ENCODE measurements at places on chromosomes 11 and 22.

DNA sequence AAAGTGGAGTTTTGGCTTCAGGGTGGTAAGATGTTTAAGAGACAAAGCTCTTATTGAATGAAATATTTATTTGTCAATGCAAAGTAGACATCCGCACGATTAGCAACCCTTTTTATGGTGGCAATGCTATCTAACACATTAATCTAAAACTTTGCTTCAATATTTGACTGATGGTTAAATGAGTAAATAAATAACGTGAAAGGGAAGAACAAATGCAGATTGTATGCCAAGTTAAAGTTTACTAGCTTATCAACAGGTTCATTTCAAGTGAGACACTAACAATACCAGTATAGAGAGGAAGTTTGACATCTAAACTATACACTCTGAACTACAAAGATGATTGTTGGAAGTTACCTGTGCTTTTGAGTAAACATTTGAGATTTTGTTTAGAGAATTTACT lies 50.1 kb downstream of the AASDHPPT start:
- DNase-seq, result no peak

- no peak for DNase-seq
Measured at GRCh38 chr11:98561877-98562395, 458.8 kb upstream of the CNTN5 start.

DNA sequence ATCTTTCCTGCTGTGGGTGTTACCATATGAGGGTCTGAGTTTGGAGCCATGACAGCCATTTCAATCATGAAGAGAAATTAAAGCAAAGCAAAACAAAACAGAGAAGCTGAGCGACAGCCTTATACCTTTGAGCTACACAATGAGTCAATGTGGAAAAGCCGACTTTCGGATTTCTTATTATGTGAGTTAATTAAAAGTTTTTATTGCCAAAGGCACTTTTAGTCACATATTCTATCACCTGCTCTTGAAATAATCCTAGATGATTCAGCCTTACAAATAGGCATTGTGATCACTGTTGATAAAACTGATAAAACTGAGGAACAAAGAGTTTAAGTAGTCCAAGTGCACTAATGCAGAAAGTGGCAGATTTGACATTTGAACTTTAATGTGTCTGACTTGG lies 381.9 kb upstream of the TENM4 start:
- DNase-seq, result no peak

DNA sequence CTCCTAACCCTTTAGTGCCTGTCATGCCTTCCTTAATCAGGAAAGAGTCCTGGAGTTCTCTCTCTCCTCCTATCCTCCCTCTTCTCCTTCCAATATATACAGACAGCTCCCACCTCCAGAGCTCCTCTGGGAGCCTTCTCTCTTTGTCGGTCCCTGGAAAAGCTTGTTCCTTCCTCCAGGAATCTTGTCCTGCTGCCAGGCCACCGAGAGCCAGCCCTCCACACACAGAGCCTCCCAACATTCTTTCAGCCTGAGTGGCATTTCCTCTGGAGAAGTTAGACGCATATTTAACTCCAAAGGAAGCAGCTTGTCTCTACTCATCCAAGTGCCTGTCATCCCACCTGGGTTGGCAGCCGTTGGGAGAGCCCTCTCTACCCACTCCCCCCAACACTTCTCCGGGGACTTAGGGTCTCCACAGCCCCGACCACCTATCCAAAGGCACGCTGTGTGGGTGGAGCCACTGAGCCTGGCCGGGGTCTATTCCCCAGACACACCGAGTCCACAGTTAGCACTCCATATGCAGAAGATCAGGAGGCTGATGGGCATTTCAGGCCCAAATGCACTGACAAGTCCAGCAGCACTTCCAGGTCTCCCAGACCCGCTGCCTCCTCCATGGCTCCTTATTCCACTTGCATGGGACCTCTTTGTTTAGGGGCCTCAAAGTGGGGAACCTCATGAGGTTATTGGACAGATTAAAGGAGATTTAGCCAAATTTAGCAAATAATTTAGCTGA lies 31.1 kb downstream of the DKK3 start:
- DNase-seq, result no peak

DNA sequence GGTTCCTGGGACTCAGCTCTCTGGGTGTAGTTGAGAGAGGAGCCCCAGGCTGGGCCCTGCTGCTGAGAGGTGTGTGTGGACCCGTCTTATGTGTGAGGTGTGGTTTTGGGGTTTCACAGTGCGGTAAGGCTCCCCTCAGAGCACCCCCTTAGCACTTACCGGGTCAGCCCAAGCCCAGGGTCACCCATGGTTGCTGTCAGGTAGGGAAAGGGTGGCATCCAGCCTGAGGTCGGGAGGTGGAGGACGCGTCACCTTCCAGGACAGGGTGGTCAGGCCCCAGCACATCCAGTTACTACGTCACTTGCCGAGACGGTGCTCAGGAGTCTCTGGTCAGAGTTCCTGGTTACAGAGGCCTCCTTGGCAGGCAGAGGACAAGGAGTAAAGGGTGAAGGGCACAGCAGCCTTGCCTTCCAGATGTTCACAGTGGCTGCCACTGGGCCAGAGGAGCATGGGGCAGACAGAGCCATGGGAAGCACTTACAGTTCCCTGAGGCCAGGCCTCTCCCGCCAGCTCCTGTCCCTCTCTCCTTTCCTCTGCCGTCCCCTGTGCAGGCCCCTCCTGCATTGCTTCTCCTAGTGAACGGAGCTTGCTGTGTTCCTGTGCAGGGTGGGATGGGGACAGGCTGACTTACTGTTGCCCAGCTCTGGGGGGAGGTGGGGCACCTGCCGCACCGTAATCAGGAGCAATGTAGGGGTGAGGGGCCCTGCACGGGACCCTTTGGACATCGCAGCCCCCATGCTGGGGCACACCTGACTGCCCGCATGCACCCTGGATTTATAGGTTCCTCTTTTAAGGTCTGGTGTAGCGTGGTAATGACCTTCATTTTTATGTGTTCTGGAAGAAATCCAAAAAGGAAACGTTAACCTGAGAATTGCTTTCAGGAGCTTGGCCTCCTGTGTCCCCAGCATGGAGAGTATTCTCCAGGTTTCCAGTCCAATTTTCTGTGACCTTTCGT lies 285.9 kb downstream of the TBC1D22A start:
- DNase-seq, result no peak

- no peak for DNase-seq
Measured at GRCh38 chr11:62688491-62688890, 839 bp downstream of the LRRN4CL start.

DNA sequence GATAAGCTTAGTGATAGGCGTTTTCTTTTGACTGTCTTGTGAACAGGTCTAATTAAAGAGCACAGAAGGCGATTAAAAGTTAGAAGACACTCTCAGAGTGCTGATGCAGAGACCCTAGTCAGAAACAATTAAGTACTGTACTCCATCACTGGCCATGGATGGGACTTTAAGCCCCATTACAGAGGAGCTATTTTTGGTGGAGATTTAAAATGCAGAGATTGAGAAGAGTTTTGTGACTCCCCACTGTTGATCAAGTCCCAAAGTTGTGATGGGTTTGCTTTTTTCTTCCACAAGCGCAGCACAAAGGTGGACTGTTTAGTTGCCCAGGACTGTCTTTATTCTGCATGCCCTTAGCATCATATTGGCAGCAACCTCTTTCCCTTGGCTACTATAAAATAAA lies 978 bp downstream of the LUZP2 start:
- no peak for DNase-seq

GRCh38 chr22:31239771-31240370 lies 27.8 kb downstream of the LIMK2 start:
- no peak for DNase-seq

DNA sequence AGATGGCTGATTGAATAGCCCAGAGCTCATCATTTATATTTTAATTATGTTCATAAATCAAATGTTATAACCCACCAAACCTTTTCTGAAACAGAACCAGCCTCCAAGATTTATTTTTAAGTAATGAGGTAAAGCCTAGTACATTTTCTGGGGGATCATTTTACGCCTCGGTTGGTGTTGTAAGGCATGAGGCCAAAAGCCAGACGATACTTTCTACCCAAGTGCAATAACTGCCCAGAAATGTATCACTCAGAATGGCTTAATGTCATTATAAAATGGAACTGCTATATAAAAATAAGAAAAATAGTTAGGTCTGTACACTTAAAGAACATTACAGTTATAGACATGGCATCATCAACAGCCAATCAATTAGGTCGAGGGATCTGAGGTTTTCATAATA lies 283.3 kb downstream of the CADM1 start:
- no peak for DNase-seq

GRCh38 chr11:11496879-11497278 lies 124.9 kb downstream of the GALNT18 start:
- DNase-seq, result no peak

GRCh38 chr11:10205928-10206327 lies 88.1 kb downstream of the SBF2 start:
- no peak for DNase-seq

- DNase-seq, result no peak
Measured at GRCh38 chr11:130146796-130147195, 12.8 kb upstream of the ST14 start.

- DNase-seq, result no peak
Measured at GRCh38 chr11:33476945-33477606, 219.9 kb downstream of the HIPK3 start.

GRCh38 chr11:128328955-128329551 lies 258.3 kb downstream of the ETS1 start:
- no peak for DNase-seq

DNA sequence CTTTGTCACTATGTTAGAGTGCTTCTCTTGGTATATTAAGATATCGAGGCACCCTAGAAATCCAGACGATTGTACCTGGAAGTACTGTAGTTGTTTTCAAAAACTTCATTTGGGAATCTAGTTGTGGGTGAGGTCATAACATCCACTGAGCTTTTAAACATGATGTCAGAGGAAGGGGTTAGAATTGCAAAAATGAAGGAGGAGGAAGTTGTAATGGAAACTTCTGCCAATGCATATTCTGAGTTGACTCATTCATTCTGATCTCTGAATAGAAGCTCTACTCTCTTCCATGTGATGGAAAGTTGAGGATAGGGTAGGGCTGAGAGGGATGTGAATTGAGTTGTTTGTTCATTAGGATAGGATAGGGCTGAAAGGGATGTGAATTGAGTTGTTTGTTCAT lies 7.7 kb downstream of the CD44 start:
- DNase-seq, result no peak

DNA sequence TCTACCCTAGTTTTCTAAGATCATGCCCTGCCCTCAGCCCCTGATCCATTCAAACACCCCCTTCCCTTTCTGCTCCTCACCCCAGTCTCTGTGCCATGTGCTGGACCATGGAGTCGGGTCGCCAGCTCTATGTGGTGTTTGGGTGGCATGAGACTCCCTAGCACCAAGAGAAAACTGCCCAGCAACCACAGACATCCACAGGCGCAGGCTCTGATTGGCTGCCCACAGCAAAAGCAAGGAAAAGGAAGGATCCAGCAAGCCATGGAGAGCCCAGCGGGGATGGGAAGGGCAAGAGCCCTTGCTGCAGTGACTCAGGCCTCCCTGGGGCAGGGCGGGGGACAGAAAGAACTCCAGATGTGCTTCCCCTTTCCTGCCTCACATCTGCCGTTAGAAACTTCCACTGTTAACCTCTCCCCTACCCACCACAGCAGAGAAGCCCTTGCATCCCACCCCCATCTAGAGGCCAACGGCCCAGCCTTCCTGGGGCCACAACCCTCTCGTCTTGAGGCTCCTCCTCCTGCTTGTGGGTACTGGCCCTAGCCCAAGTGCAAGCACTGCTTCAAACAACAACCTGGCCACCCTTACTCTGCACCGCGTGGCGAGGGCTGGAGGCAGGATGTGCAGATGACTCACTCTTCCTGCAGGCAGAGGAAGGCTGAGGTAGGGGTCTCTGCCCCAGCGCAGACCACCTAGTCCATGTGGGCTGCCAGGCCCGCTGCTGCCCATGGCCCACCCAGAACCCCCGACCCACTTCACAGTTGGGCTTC lies 9.7 kb upstream of the AHNAK start:
- DNase-seq, result peak; percentile 81

DNA sequence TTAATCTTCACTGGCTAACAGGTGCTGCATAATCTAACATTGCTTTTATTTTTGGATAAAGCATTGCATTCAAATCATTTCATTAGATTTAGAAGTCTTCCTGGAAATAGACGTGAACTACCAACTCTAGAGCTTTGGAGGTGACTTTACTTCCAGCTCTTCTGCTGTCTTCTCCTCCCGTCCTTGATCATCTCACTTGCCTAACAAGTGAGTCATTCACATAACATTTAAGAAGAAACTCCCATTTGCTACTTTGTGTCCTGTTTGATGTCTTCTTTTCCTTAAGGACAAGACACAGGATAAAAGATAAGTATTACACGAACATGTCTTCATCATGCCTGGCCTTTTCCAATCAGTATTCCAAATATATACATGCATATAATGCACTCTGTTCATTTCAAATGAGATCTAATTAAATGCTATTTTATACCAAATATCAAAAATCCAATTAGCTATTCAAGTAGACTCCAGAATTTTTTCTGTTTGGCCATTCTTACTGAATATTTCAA lies 88.3 kb downstream of the BDNF start:
- DNase-seq, result no peak

DNA sequence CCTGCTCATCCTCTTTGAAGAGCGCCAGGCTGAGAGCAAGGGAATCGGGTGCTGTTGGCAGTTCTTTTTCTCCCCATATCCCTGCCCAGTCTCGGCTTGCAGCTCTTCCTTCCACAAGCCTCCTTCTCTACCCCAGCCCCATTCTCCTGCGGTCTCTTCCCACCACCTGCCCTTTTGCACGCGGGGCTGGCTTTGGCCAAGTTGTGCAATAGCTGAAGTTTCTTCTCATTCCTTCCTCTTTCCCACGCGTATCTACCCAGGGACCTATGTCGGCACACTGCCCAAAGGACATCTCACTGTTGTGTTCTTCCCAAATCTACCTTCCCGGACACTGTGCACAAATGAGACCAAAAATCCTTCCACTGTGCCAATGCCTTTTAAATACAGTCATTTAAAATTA lies 22.3 kb upstream of the HTR3A start:
- no peak for DNase-seq

- no peak for DNase-seq
Measured at GRCh38 chr11:45333001-45333971, 47.1 kb upstream of the SYT13 start.

DNA sequence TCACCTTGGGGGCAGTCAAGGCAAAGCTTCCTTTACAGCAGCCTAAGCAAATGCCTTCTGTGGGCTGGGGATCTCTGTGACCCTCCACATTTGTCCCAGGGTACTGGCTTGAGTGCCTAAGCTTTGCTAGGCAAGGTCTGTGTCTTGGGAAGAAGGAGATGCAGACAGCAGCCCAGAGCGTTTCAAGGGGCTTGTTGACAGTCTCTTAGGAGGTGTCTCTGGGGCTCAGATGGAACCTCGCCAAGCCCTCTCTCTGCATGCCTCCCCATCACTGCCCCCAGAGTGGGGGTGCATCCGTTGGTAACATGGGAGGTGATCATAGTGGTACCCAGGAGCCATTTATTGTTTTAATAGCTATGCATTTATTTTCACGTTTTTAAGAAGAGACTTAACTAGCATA lies 29.1 kb upstream of the TMPRSS4 start:
- DNase-seq, result no peak

- DNase-seq, result no peak
Measured at GRCh38 chr11:120212926-120213325, 2.1 kb downstream of the OAF start.
